ENCODE measurements at places on chromosomes 5 and 9.

GRCh38 chr5:157359356-157360055 lies 93.6 kb downstream of the CYFIP2 start:
- no peak for DNase-seq

DNA sequence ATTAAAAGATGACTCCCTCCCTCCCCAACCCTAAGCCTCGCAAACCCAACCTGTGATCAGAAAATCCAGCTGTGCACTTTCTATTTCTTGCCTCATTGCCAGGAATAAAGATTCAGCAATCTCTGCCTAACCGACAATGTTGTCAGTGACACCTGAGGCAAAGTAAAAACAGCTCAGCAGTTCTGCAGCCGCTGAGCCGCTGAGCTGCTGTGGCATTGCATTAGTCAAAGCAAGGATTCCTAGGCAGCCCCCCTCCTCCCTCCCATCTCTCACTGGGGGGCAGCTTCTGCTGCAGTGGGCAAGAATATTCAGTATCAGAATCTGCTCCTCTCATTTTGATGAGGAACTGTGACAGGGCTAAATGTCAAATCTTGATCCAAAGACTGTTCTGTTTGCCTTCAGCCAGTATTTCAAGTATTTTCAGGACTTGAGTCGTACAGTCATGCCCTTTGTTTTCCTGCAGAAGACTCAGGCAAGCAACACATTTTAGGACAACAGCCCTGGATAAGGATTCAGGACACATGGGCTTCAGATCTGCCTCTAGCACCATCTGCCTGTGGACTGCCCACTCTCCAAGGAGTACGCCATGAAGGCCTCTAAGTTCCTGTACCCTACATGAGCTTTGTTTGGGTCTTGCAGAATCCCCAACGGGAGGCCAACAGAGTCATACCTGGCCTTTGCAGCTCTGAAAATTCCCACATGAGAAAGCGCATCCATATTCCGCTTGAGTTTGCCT lies 41.1 kb upstream of the DAP start:
- DNase-seq = no peak

DNA sequence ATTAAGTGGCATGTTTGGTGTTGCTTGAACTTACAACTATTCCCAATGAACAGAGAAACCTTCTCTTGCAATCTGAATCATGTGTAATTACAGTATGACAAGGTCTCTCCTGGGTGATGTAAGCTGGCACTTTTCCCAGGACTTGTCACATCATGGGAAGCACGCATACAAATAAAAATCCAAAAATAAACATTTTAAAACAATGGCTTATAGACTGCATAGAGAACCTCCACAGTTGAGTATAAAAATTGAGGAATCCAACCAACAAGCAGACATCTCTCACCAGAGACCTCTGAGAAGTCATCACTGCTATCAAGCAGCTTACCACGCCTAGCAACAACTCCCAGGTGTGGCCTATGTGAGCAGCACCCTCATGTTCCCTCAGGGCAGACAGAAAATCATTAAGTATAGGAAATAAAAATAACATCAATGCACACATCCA lies 3.9 kb downstream of the MLLT3 start:
- DNase-seq = no peak

GRCh38 chr5:143219696-143220095 lies 183.8 kb downstream of the NR3C1 start:
- no peak for DNase-seq

DNA sequence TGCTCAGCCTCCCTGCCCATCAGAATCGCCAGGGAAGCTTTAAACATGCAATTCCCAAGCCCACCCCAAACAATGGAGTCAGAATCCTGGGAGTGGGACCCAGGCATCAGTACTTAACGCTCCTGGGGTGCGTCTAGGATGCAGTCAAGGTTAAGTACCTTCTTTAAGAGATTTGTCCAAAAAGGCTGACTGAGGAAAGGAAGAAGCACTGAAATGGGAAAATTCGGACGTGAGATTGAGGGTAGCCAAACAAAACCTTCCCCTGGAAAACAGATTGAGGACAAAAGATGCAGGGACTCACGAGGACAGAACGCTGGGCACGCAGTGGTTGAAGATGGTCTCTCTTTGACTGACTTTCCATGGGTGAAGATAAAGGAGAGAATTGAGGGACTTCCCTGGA lies 143.5 kb downstream of the MTX3 start:
- DNase-seq = no peak

DNA sequence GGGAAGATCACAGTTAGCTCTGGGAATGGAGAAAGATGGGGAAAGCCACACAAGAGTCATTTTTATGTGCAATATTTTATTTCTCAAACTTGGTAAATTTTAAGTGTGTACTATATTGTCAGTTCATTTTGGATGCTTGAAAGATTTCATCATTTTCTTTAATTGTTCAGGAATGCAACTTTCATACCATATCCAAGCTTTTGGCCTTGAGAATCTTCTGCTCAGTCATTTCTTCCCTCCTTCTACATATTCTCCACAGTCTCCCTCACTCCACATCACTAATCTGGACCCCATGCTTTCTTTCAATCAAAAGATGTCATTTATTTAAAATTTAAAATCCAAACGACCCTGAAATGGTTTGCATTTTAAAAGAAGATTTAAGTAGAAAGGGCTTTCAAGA lies 135.4 kb downstream of the FAM114A2 start:
- no peak for DNase-seq

DNA sequence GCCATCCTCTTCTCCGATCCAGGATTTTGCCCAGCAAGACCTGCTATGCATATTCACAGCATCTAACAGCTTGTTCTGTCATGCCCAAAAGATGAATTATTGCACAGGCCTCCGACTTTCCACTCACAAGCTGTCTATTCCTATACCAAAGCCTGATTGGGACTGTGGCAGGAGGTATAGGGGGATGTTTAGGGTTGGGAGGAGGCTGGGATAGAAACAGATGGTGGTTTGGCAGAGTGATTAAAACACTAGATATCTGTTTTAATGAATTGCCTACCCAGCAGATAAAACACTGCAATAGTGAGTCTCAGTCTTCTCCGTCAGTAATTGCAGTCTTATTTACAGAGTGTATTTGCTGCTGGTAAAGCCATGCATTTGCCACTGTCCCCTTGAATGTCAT lies 215.3 kb downstream of the TLR4 start:
- no peak for DNase-seq

- DNase-seq = no peak
Measured at GRCh38 chr9:13430368-13431221, 151.1 kb upstream of the MPDZ start.

- DNase-seq = no peak
Measured at GRCh38 chr9:12922224-12922866, 147.5 kb downstream of the LURAP1L start.

- DNase-seq = no peak
Measured at GRCh38 chr9:122095010-122095767, 2.1 kb upstream of the TTLL11 start.

GRCh38 chr5:16744164-16744880 lies 127.5 kb upstream of the RETREG1 start:
- no peak for DNase-seq

- no peak for DNase-seq
Measured at GRCh38 chr5:143148771-143149170, 254.7 kb downstream of the NR3C1 start.

All from NK-92 treated with Interleukin-12 subunit alpha and Interleukin-12 subunit beta, amount 100 ng/mL, for 24 hours (cell line).